Activated CD8-positive, alpha-beta T cell treated with anti-CD3 and anti-CD28 coated beads, Interleukin-2, amount 10 ng/mL, durations not matched to agents 7 days and 5 days (primary cell): ENCODE measurements at places on chromosomes 5 and 9.

DNA sequence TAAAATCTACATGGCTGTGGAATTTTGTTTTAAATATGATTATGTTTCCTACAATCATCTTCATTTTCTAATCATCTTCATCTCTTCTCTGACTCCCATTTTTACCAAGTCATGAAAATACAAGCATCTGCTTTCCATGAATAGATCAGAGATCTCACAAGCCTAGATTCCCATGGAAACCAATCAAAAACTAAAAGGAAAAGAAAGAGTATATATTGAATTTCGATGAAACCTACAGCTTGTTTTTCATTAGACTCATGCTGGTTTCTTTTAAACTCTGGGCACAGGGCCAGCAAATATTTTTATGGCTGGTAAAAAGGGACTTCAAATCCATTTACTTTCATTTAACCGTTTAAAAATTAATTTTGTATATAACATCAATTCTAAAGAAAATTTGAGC lies 51.2 kb downstream of the INVS start:
- no peak overlapping the region for H3K4me3 ChIP-seq
- H3K27me3 ChIP-seq, result no peaks in the 10 kb centered on the region
- no peaks in the 10 kb centered on the region for H3K4me1 ChIP-seq
- no peaks in the 10 kb centered on the region for H3K36me3 ChIP-seq
- H3K27ac ChIP-seq, result no peak overlapping the region
- DNase-seq, result no peak

GRCh38 chr9:126608551-126608950 lies 5.2 kb upstream of the LMX1B start:
- no peak for DNase-seq
- H3K4me3 ChIP-seq, result no peak overlapping the region
- no peak overlapping the region for H3K27ac ChIP-seq
- H3K4me1 ChIP-seq, result peaks cover 14% of the 10 kb centered on the region
- H3K27me3 ChIP-seq, result peaks cover 58% of the 10 kb centered on the region

- H3K4me3 ChIP-seq, result no peak overlapping the region
- peaks cover 31% of the 10 kb centered on the region for H3K4me1 ChIP-seq
- no peaks in the 10 kb centered on the region for H3K27me3 ChIP-seq
- DNase-seq, result no peak
- H3K36me3 ChIP-seq, result peaks cover 2% of the 10 kb centered on the region
- H3K27ac ChIP-seq, result peak overlapping the region; percentile 81
Observed at GRCh38 chr5:143101725-143102386, 301.6 kb downstream of the NR3C1 start.

GRCh38 chr9:89842267-89842768 lies 237.5 kb downstream of the GADD45G start:
- H3K4me3 ChIP-seq, result no peak overlapping the region
- peaks cover 13% of the 10 kb centered on the region for H3K27me3 ChIP-seq
- no peak for DNase-seq

- H3K4me1 ChIP-seq, result no peaks in the 10 kb centered on the region
- H3K27ac ChIP-seq, result no peak overlapping the region
- DNase-seq, result no peak
- no peaks in the 10 kb centered on the region for H3K27me3 ChIP-seq
- H3K36me3 ChIP-seq, result no peaks in the 10 kb centered on the region
Observed at GRCh38 chr5:179257176-179257682, 88.0 kb downstream of the ADAMTS2 start.

DNA sequence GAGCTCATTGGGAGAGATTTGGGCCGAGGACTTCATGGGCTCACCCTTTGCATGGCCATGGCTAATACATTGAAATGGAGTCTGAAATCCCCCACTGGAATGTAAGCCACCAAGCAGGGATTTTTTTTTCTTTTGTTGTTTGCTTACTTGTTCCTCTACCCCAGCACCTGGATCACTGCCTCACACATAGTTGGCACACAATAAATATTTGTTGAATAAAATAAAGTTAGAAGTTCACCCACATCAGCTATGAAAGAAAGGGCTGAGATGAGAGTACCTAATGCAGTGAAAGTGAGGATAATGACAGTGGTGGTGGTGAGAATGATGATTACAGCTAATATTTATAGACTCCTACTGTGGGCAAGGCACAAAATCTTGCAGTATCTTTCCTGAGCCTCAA lies 98.1 kb upstream of the ANXA1 start:
- H3K36me3 ChIP-seq, result no peaks in the 10 kb centered on the region
- no peak for DNase-seq
- H3K4me1 ChIP-seq, result no peaks in the 10 kb centered on the region
- no peak overlapping the region for H3K27ac ChIP-seq
- H3K27me3 ChIP-seq, result no peaks in the 10 kb centered on the region
- no peak overlapping the region for H3K4me3 ChIP-seq
